SIG-M5 (cell line): ENCODE measurements at places on chromosomes 7 and 10.

DNA sequence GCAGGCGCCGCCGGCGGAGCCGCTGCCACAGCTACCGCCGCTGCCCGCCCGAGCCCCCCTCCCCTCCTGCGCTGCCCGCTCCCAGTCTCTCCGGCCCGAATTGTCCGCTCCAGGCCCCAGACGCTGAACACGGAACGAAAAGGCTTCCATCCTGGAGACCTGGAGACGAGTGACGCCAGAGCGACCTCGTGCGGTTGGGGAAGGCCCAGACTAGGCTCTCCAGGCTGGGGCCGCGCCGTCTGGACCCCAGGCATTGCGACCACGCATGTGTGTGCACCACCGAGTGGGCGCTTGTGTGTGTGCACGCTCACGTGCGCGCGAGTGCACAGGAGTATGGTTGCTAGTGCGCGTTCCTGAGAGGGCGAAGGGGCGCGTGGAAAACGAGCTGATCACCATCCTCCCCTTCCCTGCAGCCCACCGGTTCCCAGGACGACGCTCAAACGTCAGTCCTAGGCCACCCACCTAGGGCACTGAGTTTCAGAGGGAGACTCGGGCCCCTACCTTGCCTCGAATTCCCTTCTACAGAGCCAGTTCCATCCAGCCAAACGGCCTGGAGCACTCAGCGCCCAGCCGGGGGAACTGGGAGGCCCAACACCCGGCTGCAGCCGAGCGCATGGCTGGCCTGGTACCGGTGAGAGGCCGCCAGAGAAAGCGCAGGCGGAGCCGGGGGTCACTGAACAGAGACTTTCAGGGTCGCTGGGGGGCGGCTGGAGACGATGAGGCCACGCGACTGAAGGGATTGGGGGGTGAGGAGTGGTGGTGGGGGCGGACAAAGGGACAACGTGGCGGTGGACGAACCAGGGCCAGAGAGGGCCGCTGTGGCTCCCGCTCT, 11.6 kb downstream of the LBX1 start:
- DNase-seq = no peak

DNA sequence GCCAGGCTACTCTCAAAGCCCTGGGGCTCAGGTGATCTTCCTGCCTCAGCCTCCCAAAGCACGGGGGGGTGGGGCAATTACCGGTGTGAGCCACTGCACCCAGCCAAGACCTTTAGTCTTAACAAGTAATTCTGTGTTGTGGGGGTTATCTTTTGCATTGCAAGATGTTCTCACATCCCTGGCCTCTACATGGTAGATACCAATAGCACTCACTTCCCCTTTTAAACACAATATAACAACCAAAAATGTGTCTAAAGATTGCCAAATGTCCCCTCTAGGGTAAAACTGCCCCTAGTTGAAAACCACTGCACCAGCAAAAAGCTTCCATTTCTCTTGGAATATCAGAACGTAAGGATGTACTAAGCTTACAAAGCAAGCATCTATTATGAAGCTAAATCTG, 225.0 kb downstream of the CTNNA3 start:
- DNase-seq = no peak

- DNase-seq = no peak
Observed at GRCh38 chr7:107023522-107024151, 20.9 kb upstream of the PRKAR2B start.

DNA sequence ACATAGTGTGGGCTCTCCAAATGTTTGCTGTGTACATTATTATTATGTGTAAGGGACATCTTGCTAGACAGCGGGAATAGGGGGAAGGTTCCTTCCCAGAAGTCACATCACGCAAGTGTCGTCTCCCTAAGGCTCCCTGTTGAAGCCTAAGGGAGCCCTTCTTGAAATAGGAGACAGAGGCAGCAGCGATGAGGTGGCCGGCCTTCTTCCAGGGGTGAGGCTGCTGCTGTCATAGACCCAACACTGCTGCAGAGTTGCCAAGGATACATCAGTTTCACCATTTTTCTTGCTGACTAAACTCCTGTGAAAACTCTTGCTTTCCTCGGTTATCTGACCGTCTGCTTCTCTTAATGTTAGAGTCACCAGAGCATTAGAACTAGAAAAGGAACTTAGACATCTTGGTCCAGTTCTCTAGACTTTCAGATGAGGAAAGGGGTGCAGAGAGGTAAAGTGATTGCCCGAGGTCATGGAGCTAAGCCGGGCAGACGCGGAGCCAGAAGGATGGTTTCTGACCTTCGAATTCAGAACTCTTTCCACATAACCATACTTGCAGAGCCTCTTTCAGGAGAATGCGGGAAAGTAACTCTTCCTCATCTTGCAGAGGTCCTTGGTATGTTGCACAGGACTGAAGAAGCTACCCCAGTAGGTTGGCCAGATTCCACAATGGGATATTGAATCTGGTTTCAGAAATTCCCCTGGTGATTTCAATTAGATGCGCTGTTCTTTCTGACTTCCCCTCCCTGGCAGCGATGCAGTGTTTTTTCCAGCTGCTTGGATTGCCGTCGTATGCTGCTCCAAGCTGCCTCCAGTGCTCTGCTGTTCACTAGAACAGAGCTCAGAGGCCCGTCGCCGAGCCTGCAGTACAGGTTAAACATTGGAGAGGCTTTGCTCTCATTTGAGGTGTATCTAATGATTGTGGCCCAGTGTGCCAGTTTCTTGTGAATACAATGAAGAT, 217.1 kb downstream of the CAMK1D start:
- no peak for DNase-seq

DNA sequence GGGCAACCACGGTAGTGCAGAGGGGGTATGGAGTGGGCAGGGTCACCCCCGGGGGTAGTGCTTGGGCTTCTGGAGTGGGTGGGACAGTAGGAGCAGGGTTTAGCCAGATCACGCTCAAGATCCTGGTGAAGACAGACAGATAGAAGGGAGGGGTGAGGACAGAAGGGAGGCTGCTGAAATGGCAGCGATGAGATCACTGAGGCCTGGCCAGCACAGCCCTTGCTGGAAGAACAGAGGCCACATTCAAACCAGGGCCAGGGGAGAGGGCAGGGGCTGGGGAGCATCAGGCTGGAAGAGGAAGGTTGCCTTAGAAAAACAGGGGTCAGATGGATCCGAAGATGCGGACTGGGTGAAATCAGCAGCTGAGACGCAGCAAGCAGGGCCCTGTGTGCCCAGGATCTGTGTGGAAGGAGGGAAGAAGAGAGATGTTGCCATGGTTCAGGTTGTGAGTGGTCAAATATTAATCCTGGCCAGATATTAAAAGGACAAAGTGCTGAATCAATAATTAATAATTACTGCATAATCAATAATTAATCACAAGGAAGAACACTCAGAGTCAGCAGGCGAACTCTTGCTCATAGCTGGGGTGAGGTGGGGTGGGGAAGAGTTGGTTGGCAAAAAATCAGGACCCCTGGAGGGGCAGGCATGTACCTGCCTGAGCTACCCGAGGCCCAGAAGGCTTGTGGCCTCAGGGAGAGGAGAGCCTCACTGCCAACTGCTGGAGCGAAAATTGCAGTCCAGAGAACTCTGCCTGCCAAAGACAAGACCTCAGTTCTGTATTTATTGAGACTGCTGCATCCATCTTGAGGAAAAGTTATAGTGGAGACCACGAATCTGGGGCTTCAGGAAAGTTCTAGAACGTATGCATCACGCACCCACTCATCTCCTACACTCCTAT, 105.7 kb downstream of the GRB10 start:
- no peak for DNase-seq

DNA sequence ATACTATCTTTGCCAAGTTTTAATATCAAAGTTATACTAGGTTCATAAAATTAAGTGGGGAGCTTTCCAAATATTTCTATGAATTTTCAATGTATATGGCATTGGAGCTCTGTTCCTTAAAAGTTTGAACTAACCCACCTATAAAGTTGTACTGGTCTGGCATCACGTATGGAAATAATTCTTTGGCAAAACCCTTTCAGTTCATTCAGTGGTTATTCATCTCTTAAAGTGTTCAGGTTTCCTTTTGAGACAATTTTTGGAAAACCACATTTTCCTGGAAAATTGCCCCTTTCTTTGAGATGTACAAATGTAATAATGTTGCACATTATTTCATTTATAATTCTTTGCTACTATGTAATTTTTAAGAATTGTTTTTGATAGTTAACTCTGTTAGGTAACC, 62.5 kb upstream of the INPP5A start:
- no peak for DNase-seq

- no peak for DNase-seq
Observed at GRCh38 chr7:108425714-108426275, 30.4 kb downstream of the NRCAM start.

- no peak for DNase-seq
Observed at GRCh38 chr10:11089272-11089671, 71.6 kb downstream of the CELF2 start.

DNA sequence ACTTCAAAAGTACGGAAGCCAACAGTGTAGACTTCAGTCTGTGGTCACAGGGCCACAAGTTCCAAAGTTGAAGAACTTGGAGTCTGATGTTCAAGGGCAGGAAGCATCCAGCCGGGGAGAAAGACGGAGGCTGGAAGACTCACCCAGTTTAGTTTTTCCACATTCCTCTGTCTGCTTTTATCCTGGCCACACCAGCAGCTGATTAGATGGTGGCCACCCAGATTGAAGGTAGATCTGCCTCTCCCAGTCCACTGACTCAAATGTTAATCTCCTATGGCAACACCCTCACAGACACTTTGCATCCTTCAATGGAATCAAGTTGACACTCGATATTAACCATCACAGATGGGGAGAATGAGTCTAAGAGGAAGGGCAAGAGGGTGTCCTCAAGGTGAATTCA, 19.3 kb upstream of the FRMD4A start:
- DNase-seq = no peak

- DNase-seq = no peak
Observed at GRCh38 chr7:22845221-22845834, 22.7 kb upstream of the TOMM7 start.

DNA sequence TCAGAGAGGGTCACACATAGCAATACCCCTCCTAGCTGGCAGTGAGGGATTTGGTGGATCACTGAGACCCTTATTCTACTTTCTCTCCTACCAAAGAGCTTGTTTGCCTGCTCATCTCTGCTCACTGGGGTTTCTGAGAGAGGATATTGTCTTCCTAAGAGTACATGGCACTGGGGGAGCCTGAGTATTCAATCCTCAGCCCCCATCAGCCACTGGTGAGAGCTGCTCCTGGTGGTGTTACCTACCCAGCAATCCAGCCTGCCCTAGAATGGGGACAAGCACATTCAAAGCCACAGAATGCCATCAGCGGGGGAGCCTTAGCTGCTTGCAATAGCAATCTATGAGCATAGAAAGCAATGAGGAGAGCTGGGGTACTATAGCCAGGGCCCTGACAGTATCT, 281.1 kb downstream of the WDR11 start:
- no peak for DNase-seq

GRCh38 chr10:132728321-132728720, 57.6 kb downstream of the NKX6-2 start:
- no peak for DNase-seq

DNA sequence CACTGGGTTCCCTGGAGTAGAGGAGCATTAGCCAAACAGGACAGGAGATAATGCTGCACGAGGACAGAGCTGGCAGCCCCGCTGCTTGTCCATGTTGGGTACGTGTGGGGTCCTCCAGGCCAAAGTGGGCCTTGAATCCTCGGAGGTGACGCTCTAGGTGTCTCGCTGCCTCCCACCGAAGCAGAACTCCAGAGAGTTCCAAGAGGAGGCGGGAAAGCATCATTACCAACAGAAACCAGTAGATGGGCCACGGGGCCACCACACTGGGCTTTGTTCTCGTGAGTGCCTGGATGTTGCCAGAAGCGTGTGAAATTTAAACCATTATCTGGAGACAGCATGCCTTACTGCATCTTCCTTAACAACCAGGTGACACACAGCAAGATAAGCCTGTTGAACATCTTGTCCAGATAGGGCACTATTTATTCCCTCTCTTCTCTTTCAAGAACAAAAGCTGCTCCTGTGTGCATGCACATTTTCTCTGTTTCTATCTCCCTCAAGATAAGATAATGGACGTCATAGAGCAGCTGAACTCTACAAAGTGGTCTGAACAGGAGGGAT, 56.8 kb downstream of the TNS3 start:
- DNase-seq = no peak

DNA sequence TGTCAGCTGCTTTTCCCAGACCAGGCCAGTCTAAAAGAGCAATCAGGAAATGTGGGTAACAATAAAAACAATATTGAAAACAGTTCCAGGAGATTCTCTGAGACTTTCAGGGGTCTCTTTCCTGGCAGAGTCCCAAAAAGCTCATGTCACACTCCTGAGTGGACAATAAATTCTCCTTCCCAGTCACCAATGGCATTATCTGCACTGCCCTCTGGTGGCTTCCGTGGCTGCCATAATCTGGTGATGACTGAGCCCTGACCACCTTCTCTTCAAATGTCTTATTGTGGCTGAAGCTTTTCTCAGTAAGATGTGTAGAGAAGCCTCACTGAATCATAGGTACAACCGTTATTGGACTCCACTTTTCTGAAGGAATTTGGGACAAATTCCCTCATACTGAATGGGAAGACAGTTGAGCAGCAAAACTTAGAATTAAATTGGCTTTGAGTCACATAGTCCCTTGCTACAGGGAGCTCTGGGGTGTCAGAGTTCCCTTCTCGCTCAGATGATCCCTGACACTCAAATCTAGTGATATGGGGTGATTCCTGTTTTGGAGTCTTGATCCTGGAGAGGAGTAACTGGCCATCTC, 24.4 kb upstream of the ASAH2 start:
- no peak for DNase-seq
